ENCODE measurements at places on chromosomes 7 and 10.

GRCh38 chr7:142389544-142389943 is 131.7 kb upstream of the PRSS58 start:
- DNase-seq, result no peak

DNA sequence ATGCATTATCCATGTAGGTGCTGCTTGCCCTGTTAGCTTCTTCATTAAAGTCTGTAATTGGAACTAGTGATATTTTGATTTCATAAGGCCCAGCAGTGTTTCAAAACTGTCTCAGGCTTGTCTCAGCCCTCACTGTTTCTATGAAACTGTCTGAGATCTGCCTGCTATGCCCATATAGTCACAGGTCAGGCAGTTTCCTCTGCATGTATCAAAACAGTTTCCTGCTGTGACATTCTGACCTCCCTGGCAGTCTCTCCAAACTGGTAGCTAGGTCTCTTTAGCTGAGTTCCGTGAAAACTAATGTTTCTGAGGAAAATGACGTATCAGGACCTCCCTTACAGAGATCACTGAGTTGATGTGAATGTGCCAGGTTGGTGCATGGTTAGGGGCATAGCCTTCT is 18.9 kb upstream of the SEMA3D start:
- no peak for DNase-seq

DNA sequence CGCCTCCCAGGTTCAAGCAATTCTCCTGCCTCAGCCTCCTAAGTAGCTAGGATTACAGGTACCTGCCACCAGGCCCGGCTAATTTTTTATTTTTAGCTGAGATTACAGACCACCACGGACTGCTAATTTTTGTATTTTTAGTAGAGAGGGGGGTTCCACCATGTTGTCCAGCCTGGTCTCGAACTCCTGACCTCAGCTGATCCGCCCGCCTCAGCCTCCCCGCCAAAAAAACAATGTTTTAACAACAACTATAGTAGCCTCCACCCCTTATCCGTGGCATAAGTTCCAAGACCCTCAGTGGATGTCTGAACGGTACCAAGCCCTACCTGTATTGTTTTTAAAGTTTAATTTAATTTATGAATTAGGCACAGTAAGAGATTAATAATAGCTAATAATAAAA is 48.2 kb downstream of the GNA12 start:
- DNase-seq, result no peak

DNA sequence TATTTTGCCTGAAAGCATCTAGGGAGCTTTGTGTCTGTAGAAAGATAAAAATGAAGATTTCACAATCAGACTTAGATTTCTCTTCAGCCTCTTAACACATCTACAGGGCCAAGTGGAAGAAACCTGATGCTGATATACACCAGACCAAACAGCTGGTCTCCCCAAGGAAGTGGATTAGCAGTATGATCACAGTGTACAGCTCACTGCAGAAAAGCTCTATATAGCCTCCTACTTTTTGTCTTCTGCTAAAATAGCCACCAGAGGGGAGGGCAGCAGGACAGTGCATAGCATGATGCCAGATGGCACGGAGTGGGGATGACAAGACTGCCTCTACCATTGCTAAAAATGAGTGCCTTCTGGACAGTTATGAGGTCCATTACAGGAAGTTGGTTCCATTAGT is 16.0 kb downstream of the FAM13C start:
- DNase-seq, result no peak

DNA sequence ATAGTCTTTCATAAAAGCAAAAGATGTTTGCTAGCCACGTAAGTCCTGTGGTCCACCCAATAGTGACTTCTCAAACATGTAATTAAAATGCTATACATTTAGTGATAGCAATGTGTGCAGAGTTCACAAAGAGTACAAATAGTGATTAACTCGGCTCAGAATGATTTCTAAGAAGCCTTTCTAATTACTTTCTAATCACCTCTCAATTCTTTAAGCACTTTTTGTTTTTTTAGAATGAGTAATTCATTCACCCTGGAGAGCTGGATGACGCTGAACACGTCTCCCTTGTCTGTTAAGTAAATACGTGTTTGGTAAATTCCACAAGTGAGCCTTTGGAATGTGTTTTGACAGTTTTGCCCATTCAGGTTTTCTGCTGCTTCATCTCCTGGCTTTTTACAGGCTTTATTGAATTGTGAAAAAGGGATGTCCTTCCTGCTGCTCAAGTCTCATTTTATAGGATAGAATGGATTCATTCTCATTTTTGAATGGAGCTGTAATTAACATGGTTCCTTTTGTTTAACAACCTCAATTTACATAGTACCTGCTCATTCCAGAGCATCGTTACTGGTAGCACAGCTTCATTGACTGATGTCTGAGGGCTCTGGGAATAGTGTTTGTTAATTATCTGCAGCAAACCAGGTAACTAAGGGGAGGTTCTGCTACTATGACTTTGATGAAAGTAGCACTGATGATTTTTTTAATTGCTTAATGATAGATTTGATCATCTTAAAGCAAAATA is 212.1 kb downstream of the VTI1A start:
- no peak for DNase-seq

DNA sequence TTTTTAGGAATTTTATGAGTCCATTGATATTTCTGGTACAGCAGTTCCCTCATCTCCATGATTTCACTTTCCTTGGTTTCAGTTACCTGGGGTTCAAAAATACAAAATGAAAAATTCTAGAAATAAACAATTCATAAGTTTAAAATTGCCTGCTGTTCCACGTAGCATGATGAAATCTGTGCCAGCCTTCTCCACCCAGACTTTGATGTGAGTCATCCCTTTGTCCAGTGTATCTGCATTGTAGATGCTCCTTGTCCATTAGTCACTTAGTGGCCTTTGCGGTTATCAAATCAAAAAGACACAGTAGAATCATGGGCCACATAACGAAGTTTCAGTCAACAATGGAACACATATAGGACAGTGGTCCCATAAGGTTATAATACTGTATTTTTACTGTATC is 286.9 kb downstream of the PTEN start:
- no peak for DNase-seq

- no peak for DNase-seq
Observed at GRCh38 chr10:17024461-17024860, 105.2 kb downstream of the CUBN start.

GRCh38 chr10:21352886-21353285 is 172.6 kb downstream of the SKIDA1 start:
- no peak for DNase-seq

DNA sequence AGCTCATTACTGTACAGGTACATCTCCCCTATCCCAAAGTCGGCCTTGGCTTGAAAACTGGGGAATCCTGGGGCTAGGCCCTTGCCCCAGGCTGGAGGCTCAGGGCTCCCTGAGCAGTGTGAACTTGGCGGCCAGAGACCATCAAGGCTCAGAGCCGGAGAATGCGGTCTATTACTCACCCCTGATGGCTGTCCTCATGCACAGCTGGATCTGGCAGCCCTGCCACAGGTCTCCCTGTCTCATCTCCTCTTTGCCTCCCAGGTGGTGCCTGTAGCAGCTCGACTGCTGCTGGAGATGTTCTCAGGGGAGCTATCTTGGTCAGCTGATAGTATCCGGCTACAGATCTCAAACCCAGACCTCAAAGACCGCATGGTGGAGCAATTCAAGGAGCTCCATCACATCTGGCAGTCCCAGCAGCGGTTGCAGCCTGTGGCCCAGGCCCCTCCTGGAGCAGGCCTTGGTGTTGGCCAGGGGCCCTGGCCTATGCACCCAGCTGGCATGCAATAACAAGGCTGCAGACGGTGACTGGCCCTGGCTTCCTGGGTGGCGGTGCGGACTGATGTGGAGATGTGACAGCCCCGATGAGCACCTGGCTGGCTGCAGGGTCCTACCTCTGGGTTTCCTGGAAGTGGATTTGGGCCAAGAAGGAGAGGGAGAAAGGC is 10.7 kb downstream of the IRF5 start:
- no peak for DNase-seq

DNA sequence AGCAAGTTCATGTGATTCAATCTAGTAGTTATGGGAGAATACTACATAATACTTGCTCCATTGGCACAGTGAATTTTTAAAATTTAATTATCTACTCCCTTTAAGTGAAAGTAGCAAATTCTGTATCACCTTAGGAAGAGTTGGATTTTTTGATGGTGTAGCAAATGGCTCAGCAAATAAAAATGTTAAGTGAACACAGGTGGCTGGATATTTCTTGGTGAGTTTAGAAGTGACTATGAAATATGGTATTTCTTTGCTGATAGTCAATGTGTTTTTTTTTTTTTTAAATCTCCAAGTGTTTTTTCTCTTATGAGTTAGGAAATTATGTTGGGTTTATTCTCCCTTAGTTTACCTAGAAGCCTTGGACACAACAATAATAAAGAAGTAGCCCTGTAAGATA is 67.8 kb downstream of the CREM start:
- no peak for DNase-seq

GRCh38 chr10:3260066-3260834 is 87.7 kb upstream of the PITRM1 start:
- no peak for DNase-seq

GRCh38 chr7:107934991-107935770 is 44.2 kb downstream of the DLD start:
- DNase-seq, result no peak

- no peak for DNase-seq
Observed at GRCh38 chr7:107668296-107668695, 7.7 kb downstream of the SLC26A4 start.

GRCh38 chr7:111261496-111261895 is 170.6 kb downstream of the LRRN3 start:
- DNase-seq, result no peak

DNA sequence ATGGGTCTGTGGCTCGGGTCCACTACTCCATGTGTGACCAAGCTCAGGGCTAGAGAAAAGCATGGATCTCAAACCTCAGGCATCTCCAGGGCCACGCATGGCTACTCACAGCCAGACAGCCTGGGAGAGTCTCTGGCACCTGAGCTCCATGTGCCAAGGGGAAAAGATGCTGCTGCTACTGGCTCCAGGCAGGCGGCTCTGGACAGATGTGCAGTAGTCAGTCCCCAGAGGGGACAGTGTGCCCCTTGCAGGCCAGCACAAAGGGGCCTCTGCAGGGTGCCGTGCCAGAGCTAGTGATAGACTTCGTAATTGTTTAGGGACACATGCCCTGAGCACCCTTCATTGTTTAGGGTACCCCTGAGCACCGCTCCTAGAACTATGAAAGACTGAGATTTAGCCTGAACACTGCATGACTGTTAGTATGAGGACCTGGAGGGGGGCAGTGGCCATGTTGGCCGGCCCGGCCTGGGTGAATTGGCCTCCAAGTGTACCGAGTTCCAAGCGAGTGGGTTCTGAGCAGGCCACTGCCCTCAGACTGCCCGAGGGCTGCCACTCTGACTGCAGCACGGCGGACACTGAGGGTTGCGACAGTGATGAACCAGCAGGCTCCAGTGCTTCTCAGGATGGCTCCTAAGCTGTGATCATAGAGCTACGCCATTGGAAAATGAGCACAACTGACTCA is 80.7 kb downstream of the TCERG1L start:
- no peak for DNase-seq

GRCh38 chr7:20158684-20159083 is 58.5 kb downstream of the MACC1 start:
- no peak for DNase-seq

DNA sequence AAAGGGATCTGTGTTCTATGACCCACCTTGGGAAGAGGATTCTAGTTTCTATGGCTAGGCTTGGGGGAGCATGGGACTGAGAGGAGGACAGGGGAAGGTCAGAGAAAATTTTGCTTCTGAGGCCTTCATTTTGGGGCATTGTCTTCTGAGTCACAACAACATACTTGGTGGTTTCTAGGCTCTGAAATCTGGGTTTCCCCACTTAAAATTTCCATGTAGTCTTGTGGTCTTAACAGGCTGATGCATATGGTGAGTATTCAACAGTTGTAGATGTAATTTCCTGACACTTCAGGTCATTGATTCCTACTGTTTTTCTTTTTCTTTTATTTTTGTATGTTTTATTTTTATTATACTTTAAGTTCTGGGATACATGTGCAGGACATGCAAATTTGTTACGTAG is 88.5 kb downstream of the ANKRD7 start:
- no peak for DNase-seq

- DNase-seq, result no peak
Observed at GRCh38 chr7:116970238-116970910, 17.1 kb downstream of the ST7 start.

DNA sequence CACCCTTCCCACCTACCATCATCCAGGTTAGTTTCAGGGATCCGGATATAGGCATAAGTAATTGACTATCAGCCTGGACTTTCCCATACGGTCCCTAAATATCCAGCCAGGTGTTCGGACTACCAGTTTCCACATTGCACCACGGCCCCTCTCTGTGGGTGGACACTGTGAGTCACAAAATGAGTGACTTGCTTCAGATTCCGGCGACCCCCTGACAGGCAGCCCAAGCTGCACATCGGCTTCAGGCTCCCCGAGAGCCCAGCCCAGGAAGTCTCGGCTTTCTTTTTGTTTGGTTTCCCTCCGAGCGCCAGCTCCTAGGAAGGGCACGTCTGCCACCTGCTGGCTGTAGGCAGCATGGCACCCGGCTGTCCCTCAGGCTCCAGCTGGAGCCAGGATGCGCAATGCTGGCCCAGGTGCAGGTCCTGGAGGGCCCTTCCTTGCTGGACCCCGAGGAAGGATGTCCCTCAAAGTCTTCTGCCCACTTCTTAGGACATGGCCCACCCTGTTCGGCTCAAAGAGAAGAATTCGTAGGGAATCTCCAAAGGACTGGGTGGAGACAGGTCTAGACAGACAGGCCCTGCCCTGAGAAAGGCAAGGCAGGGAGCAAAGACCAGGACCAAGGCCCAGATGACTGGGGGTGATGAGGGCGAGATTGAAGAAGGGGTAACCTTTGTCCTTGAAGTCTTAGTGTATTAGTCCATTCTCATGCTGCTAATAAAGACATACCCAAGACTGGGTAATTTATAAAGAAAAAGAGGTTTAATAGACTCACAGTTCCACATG is 10.6 kb downstream of the HABP2 start:
- no peak for DNase-seq

- DNase-seq, result no peak
Observed at GRCh38 chr7:114691605-114692004, 230.3 kb upstream of the MDFIC start.

DNA sequence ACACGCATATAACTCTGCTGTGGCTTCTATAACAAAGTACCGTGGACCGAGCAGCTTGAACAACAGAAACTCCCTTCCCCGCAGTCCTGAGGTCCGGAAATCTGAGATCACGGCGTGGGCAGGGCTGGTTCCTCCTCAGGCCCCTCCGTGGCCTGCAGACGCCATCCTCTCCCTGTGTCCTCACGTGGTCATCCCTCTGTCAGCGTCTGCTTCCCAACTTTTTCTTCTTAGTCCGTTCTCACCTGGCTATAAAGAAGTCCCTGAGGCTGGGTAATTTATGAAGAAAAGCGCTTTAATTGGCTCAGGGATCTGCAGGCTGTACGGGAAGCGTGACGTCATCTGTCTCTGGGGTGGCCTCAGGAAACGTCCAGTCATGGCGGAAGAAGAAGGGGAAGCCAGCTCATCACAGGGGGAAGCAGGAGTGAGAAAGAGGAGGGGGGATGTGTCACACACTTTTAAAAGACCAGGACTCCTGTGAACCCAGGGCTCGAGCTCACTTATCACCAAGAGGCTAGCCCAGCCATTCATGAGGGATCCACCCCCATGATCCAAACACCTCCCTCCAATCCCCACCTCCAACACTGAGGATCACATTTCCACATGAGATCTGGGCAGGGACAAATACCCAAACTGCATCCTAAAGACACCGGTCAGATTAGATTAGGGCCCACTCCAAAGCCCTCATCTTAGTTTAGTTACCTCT is 91.2 kb upstream of the INSIG1 start:
- no peak for DNase-seq
